ENCODE measurements at places on chromosomes 11 and 22.

DNA sequence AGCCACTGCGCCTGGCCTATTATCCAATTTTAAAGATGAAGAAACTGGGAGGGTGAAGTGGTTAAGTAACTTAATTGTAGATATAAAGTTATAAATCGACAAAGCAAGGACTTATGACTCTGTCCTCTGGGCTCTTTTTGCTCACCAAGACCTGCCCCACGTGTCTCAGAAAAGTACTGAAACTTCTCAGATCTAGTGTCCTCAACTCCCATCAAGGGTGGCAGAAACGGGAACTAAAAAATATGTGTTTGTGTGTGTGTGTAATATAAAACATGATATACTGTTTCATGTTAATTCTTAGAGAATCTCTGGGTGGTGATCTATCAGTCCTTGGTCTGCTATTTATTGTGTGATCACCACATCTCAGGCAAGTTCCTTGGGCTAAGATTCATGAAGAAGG, 104.9 kb downstream of the GAB2 start:
- no peak for DNase-seq

GRCh38 chr22:33687464-33687863, 232.8 kb downstream of the LARGE1 start:
- no peak for DNase-seq

- no peak for DNase-seq
These were observed 16.2 kb downstream of the BAD start for GRCh38 chr11:64268025-64268892.

DNA sequence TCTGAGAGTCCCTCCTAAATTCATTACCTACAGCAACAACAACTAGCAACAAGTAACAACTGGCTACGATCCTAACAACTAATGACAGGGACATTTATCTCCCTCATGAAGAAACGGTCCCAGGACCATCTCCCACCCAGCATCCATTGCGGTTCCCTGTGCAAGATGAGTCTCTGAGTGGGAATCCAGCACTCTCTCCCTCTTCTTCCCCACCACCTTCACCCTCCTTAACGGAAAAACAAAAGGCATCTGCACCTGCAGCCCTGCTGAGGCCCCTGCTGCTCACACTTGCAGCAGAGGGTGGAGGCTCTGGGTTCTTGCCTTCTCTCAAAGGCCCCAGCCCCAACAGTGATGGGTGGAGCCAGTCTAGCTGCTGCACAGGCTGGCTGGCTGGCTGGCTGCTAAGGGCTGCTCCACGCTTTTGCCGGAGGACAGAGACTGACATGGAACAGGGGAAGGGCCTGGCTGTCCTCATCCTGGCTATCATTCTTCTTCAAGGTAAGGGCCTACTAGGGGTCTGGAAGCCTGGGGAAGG, at the start of gene CD3G:
TSS of gene CD3G (plus strand) at position 364 of the 535 bp plus-strand sequence. CDS start at position 444, 80 bp downstream.
- peak; percentile 59 for DNase-seq

GRCh38 chr22:20646906-20647305, 127.0 kb upstream of the SERPIND1 start:
- no peak for DNase-seq

DNA sequence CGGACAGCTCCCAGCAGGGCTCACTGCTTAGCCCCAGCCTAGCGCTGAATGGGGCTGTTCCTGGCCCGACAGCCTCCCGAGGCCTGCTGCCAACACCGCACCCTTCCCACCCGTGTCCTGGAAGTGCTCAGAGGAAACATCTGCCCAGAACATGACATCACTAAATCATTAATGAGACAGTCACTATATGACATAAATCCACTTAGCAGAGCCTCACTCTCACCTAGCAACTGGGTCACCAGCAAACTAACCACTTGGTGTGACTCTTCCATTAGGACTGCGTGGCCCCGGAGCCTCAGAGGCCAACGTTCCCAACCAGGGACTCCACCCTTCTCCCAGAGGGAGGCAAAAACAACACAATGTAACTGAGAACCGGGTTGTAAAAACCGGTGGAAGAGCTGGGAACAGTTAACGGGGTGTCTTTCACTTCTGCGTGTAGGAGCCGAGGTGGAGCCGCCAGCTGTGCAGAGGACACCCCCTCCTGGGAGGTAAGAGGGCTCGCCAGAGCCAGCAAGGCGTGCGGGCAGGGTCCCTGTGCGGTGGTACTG, 21.4 kb upstream of the PACSIN2 start:
- no peak for DNase-seq

GRCh38 chr11:92738276-92738675, 231.2 kb upstream of the MTNR1B start:
- no peak for DNase-seq

DNA sequence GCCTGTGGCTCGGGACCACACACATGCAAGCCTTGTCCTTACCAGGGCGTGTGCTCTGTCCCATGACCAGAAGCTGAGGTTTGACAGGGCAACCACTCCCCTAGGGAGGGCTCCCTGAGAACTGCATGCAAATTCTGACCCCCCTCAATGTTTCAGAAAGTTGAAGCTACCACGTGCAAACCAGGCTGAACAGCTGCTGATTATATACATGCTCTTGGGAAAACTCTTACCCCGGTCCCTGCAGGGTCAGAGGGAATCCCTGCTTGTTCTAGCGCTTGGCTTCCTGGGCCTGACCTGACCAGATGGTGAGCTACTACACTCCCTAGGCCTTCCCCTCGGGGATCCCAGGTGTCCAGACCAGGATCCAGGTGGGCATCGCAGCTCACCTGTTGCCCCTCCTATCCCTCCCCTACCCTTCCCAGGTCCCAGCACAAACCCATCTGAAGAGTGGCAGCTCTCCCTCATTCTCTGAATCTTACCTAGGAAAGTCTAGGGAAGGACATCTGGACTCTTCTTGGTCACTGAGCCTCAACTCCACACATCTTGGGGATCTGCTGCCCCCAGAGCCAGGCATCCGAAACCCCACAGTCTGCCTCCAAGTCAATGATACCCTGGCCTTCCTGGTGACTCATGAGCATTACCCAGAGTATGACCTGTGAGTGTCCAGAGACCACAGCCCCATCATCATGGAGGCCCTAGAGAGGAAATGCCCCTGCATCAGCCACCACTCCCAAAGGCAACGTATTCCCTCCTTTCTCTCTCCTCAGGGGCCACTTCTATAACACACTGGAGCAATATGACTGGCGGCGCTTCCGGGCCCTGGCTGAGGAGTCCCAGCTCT, 61.5 kb downstream of the BTG4 start:
- DNase-seq: no peak
